Activated CD8-positive, alpha-beta T cell treated with anti-CD3 and anti-CD28 coated beads, Interleukin-2, amount 10 ng/mL, durations not matched to agents 7 days and 5 days (primary cell): ENCODE measurements at places on chromosomes 12 and 14. TPM values are rescaled to one million over a fixed set of nuclear protein-coding genes. Genes with fewer than 3 reads are reported as not detected.

DNA sequence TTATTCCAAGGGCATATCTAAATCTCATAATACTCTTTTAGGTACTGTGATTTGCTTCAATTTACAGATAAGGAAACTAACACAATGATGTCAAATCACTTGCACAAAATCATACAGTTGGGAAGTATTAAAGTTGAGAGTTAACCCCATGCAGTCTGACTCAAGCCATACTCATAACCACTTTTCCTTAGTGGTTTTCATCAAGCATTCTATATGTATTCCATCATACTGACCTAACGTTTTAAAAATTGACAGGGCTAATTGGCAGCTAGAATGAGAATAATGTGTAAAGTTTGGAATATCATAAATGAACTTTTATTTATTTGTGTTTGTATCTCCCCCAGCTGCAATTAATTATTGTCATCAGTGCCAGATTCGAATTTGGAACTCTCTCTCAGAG lies 20.9 kb downstream of the PUS7L start:
- DNase-seq: no peak

DNA sequence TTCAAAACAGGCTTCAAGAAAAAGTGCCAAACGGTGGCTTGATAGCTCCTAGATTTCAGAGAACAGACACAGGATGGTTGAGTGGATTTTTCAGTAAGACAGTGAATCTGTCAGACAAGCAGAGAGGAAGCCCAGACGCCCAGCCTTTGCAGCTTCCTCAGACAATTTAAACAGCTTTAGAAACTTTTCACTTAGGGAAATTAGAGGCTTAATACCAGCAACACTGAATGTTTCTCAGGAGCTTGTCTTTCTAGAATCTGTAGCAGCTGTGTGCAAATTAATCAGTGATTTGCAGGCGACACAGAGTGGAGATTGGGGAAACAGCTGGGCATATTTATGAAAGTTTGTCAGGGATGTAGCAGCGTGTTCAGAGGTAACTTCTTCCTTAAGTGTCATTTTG lies 362.1 kb downstream of the GALC start:
- DNase-seq: no peak

SDSL gene
- total RNA-seq: 0.37 TPM

DNA sequence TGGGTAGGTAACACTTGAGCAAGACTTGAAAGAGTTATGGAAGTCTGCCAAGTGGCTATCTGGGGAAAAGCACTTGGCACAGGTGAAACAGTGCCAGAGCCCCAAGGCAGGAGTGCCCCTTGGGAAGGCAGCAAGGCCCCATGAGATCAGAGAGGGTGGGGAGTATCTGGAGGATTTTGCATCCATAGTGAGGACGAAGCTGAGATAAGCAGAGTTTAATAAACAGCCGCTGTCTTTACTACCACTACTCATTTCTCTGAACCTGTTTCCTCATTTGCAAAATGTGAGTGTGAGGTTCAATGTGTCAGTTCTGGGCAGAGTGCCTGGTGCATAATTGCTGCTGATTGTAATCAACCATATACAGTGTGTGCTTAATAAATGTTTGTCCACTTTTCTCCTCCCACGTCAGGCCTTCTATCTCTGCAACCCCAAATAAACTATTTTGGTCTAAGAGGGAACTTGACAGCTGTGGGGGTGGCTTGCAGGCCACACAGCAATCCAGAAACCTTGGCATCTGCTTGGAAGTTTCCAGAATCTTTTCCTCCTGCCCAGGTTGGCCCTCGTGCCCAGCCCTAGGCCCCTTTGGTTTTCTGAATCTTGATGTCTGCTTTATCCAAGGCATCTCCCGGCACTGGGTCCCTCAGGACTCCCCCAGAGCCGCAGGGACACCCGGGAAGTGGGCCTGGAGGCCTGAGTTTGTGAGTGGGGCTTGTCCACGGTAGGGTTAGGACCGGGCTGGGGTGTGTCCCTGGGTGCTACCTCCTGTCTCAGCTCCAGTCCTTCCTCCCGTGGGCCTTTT lies 4.5 kb downstream of the ABCB9 start:
- no peak for DNase-seq

DNA sequence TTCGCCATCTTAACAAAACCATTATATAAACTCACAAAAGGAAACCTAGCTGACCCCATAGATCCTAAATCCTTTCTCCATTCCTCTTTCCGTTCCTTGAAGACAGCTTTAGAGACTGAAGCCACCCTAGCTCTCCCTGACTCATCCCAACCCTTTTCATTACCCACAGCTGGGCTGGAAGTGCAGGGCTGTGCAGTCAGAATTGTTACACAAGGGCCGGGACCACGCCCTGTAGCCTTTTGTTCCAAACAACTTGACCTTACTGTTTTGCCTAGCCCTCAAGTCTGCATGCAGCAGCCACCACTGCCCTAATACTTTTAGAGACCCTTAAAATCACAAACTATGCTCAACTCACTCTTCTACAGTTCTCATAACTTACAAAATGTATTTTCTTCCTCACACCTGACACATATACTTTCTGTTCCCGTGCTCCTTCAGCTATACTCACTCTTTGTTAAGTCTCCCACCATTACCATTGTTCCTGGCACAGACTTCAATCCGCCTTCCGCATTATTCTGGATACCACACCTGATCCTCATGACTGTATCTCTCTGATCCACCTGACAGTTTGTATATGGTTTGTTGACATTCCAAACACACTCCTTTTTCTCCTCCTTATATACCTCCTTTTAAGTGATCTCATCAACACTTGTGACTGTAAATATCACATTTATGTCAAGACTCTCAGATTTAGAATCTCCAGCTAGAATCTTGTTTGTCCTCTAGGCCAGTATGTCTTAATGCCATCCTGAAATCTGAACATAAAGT lies 208.7 kb downstream of the KITLG start:
- DNase-seq: no peak

LRRIQ1 gene
- total RNA-seq: not detected

- DNase-seq: no peak
Measured at GRCh38 chr12:41972196-41972595, 172.5 kb downstream of the GXYLT1 start.

- DNase-seq: no peak
Measured at GRCh38 chr12:115960-116915, 49.7 kb downstream of the IQSEC3 start.
